ENCODE measurements at places on chromosomes 3 and 15. TPM values are rescaled to one million over a fixed set of nuclear protein-coding genes. Genes with fewer than 3 reads are reported as not detected.

Gene ACSBG1
- 0.59 TPM for total RNA-seq

Gene CATSPER2
- total RNA-seq = 0.66 TPM

Gene GUCA1C
- total RNA-seq = not detected

Gene GOLGA8N
- 1.7 TPM for total RNA-seq

Gene MAGI1
- total RNA-seq = 3.8 TPM

Measured in A549 treated with GW870086 at 1 μM for 4 hours (cell line).